Right ventricle myocardium inferior (tissue), 1 donor: ENCODE measurements at places on chromosomes 3 and 15. TPM values are rescaled to one million over a fixed set of nuclear protein-coding genes. Genes with fewer than 3 reads are reported as not detected.

GOLGA8T gene
- total RNA-seq = 0.65 TPM

GRCh38 chr15:69478259-69478781 is 25.7 kb downstream of the RPLP1 start:
- DNase-seq = no peak

- no peak for DNase-seq
Observed at GRCh38 chr3:27885641-27886040, 163.5 kb upstream of the EOMES start.

- no peak for DNase-seq
Observed at GRCh38 chr15:25734680-25735355, 128.3 kb downstream of the ATP10A start.

FGF7 gene
- 44.6 TPM for total RNA-seq

GRCh38 chr3:55884066-55884465 is 397.0 kb upstream of the WNT5A start:
- DNase-seq = no peak

GRCh38 chr15:42932833-42933515 is 12.4 kb upstream of the TTBK2 start:
- no peak for DNase-seq

PATL2 gene
- 3.3 TPM for total RNA-seq

DNA sequence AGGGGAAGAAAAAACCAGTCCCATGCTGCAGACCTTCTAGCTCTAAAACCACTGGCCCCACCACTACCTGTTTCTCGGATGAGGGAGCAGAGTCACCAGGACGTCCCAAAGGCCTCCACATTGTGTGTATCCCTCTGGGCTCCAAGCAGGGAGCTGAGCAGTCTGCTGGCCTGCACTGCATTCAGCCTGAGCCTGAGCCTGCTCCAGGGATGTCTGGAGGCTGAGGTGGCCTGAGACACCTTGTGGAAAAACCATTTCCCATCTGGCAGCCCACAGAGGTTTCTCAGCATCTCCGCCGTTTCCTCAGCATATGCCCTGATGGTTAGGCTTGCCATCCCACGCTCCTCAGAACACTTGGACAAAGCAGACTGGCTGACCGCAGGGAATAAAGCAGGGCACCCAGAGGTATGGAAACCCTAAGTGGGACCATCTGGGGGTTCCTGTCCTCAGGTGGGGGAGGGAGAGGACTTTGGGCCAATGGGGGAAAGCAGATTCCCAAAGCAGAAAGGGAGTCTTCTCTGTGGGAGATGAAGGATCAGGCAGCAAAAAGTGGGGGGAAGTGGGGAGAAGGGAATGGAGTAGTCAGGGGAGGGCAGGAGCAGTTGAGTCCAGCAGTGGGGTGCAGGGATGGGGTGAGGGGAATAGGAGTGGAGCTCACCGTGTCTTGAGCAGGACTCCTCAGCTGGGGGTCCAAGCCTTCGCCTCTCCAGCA is at the start of gene CILP:
TSS of gene CILP (minus strand) at position 704 of the 712 bp plus-strand sequence. CDS start 1,718 bp downstream, outside the sequence.
- DNase-seq = no peak

GRCh38 chr3:112038863-112039262 is 4.3 kb downstream of the TMPRSS7 start:
- DNase-seq = no peak

- no peak for DNase-seq
Observed at GRCh38 chr15:37059086-37059485, 41.3 kb downstream of the MEIS2 start.

DNA sequence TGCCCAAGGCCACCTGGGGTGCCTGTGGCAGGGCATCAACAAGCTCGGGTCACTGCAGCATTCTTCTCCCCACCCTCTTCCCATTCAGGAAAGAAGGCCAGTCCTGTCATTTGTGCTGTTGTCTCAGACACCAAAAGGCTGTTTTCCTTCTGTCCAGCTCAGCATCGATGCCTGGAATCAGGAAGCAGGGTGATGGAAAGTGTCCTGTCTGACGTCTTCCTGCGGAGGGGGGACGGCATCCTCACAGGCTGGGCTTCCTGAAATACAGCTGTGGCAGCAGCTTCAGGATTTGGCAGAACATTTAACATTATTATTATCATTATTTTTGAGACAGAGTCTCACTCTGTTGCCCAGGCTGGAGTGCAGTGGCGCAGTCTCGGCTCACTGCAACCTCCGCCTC is 33.0 kb upstream of the ANKDD1A start:
- no peak for DNase-seq

LDHAL6B gene
- not detected for total RNA-seq

SLC22A13 gene
- not detected for total RNA-seq

DNA sequence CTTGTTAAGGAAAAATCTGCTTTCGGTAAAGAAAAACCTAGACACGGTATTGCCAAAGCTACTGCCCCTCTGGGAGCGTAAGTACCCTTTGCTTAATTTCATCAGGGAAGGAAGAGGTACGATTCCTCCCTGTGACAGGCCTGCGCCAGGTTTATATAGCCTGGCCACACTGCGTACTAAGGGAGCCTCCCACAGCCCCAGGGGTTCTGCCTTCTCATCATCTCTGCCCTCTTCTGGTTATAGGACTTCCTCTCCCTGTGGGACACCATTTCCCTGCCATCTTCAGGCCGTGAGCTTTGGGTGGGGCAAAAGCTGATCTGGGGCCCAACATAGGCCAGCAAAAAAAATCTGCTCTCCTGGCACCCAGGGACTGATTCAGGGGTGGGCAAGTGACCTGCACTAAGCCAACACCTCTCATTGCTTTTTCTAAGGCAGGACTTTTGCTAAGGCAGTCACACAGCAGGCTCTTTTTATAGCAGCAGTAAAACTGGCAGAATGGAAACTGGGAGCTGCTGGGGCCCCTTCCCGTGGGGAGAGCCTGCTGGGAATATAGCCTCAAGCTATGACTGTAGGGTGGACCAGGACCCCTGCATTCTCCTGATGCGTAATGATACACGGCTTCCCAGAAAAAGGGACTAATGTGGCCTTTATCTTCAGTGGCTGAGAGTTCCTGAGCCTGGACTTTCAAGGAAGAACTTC is 76.2 kb downstream of the PRICKLE2 start:
- no peak for DNase-seq

ZNF654 gene
- total RNA-seq = 11.9 TPM

- DNase-seq = peak; percentile 20
Observed at GRCh38 chr3:103767635-103768034, 1332.8 kb downstream of the ZPLD1 start.

DNA sequence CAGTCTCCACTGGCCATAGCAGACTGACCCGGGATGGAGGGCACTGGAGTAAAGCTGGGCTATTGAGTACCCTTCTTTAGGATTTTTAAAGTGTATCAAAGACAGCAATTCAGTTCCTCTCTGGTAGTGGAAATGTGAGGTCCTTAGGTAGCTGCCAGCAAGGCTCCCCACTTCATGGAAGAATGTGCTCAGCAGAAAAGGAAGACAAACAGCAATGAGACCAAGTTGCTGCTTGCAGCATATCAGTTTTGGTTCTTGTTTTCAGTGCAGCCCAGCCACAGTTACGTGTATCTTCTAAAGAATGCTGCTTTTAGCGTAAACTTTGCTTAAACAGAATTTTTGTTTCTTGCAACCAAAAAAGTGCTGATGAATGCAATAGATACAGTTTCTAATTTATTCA is 374.0 kb upstream of the CBLB start:
- DNase-seq = no peak

BCHE gene
- total RNA-seq = 5.5 TPM

TRANK1 gene
- 5.7 TPM for total RNA-seq

- DNase-seq = no peak
Observed at GRCh38 chr3:25916321-25916720, 126.4 kb downstream of the OXSM start.

GOLGA8R gene
- total RNA-seq = 3.6 TPM

- DNase-seq = no peak
Observed at GRCh38 chr3:129413687-129414506, 14.5 kb downstream of the EFCAB12 start.

DNA sequence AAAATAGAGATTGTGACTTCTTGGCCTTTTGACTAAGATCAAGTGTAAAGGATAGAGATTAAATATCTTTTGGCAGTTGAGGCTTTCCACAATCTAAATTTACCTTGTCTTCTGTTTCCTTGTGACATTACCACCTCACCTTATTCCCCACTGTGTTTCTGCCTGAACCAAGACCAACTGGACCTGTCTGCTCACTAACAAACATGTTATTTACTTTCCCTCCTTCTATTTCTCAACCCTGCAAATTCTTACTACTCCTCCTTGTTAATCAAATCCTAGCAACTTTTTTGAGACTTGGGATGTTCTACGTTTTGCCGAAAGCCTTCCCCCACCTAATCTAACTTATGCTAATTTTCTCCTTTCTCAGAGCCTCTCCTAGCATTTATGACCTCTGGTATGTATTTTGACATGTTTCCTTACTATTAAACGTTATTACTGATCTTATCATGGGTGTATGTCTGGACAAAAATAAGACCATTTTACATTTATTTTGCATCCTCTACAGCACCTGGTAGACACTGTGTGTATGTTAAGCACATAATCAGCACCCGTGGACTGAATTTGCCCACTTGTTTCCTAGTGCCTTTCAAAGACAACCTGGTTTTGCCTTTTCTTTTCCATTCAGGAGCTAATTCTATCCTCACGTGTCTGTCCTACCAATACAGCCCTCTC is 7.6 kb upstream of the CCNL1 start:
- no peak for DNase-seq

DNA sequence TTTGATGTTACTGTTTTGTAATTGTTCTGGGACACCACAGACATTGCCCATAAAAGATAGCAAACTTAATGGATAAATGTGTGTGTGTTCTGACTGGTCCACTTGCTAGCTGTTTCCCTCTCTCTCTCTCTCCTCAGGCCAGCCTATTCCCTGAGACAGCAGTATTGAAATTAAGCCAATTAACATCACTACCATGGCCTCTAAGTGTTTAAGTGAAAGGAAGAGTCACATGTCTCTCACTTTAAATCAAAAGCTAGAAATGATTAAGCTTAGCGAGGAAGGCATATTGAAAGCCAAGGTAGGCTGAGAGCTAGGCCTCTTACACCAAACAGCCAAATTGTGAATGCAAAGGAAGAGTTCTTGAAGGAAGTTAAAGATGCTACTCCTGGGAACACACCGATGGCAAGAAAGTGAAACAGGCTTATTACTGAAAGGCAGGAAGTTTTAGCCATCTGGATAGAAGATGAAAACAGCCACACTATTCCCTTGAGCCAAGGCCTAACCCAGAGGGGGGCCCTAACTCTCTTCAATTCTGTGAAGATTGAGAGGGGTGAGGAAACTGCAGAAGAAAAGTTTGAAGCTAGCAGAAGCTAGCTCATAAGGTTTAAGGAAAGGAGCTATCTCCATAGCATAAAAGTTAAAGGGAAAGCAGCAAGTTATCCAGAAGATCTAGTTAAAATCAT is 295.1 kb downstream of the CHST2 start:
- DNase-seq = no peak
